ENCODE measurements at places on chromosomes 13 and 19. TPM values are rescaled to one million over a fixed set of nuclear protein-coding genes. Genes with fewer than 3 reads are reported as not detected.

DNA sequence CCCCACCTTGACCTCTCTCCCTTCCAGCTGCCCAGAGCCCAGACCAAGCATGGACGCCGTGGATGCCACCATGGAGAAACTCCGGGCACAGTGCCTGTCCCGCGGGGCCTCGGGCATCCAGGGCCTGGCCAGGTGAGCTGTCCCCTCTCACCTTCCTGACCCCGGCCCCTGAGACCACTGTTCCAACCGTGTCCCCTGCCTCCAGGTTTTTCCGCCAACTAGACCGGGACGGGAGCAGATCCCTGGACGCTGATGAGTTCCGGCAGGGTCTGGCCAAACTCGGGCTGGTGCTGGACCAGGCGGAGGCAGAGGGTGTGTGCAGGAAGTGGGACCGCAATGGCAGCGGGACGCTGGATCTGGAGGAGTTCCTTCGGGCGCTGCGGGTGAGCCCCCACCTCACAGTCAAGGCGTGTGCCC is 312 bp downstream of the CAPS start:
- no peaks in the 10 kb centered on the region for H3K27me3 ChIP-seq
- H3K4me1 ChIP-seq, result no peaks in the 10 kb centered on the region

DNA sequence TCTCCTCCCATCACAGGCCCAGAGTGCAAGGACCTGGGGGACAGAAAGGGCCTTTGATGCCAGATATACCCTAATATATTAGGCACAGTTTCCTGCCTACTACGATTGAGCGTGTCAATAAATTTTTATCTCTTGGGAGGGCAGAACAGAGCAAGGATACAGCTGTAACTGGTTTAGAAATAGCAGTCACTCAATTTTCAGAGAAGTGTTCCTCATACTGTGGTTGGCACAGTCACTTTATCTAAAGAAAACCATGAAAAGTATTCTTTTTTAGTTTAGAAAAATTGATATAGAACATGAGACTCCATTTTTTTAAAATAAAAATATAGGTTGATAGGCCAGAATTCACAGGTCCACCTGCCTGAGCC is 460 bp upstream of the ZNF155 start:
- H3K27me3 ChIP-seq, result no peaks in the 10 kb centered on the region
- H3K27ac ChIP-seq, result no peak overlapping the region
- peak overlapping the region; percentile 95 for H3K4me3 ChIP-seq
- DNase-seq, result no peak
- H3K4me1 ChIP-seq, result peaks cover 10% of the 10 kb centered on the region

Gene SLC7A10
- total RNA-seq, result not detected

- no peaks in the 10 kb centered on the region for H3K36me3 ChIP-seq
- H3K27ac ChIP-seq, result no peak overlapping the region
- DNase-seq, result no peak
- no peaks in the 10 kb centered on the region for H3K27me3 ChIP-seq
Observed at GRCh38 chr13:37442996-37443395, 155.6 kb downstream of the POSTN start.

DNA sequence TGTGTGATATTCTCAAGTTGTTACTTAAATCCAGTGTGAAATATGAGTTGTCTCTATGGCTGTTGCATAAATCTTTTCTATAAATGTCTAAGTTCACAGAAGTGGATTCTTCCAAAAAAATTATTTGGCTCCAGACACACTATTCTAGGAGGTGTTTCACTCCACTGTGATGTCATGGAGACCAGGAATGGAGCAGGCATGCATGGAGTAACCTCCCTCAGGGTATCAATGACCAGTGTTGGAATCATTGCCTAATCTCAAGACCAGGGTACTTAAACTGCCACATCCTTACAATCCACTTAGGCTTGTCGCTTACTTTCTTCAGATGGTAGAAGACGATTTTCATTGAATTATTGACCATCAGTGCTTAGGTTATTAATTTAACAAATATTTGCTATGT is 55.4 kb downstream of the LRRC63 start:
- peaks cover 6% of the 10 kb centered on the region for H3K27me3 ChIP-seq
- H3K4me3 ChIP-seq, result no peak overlapping the region
- H3K36me3 ChIP-seq, result no peaks in the 10 kb centered on the region
- H3K27ac ChIP-seq, result no peak overlapping the region
- no peak for DNase-seq

DNA sequence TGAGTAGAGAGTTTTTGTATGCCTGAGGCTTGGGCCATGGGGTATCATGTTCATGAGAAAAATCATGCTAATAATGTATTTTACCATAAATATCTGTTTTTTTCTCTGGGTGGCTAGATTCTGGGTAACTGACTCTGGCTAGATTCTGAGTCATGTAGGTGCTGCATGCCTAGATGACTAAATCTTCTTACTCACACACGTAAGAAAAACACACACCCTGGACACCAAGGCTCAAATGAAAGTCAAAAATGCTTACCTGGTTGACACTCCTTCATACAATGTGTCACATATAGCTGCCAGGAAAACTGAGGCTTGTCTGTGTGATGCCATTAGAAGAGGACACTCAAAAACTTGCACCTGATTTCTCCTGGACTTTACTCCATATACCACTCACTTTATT is 597.4 kb upstream of the SLITRK1 start:
- no peaks in the 10 kb centered on the region for H3K4me1 ChIP-seq
- no peaks in the 10 kb centered on the region for H3K27me3 ChIP-seq
- no peak for DNase-seq
- no peak overlapping the region for H3K27ac ChIP-seq
- H3K4me3 ChIP-seq, result no peak overlapping the region
- no peaks in the 10 kb centered on the region for H3K36me3 ChIP-seq

GRCh38 chr13:98664047-98664446 is 87.1 kb upstream of the STK24 start:
- peaks cover 3% of the 10 kb centered on the region for H3K27me3 ChIP-seq
- no peaks in the 10 kb centered on the region for H3K4me1 ChIP-seq
- no peak overlapping the region for H3K27ac ChIP-seq
- no peaks in the 10 kb centered on the region for H3K36me3 ChIP-seq

GRCh38 chr19:3580156-3580934 is 4.9 kb upstream of the GIPC3 start:
- peaks cover 2% of the 10 kb centered on the region for H3K27me3 ChIP-seq
- peaks cover 5% of the 10 kb centered on the region for H3K36me3 ChIP-seq
- H3K27ac ChIP-seq, result no peak overlapping the region
- H3K4me1 ChIP-seq, result peaks cover 1% of the 10 kb centered on the region
- H3K4me3 ChIP-seq, result no peak overlapping the region
- no peak for DNase-seq

- H3K27ac ChIP-seq, result no peak overlapping the region
- H3K4me1 ChIP-seq, result no peaks in the 10 kb centered on the region
Observed at GRCh38 chr19:13085666-13086065, 17.0 kb downstream of the LYL1 start.

Measured in activated B cell treated with CpG ODN at 0.5 μM for 24 hours (primary cell).